ENCODE measurements at places on chromosomes 6 and 20.
A peak's percentile ranks its signal among the peaks of the same experiment; 100 is the strongest.

DNA sequence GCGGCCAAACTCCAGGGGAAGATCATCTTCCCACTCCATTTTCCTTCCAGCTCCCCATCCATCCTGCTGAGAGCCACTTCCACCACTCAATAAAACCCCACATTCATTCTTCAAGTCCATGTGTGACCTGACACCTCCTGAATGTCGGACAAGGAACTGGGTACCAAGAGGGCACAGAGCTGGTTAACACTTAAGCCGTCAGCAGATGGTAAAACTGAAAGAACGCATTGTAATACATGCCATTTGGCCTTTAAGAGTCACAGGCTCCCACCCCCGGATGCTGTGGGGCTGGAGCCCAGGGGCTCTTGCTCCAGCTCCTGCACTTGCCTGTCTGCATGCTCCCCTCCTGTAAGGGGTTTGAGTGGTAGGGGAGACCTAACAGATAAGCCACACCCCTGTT is 753.9 kb downstream of the COL12A1 start:
- no peak for DNase-seq

GRCh38 chr6:111481836-111482187 is 1.2 kb downstream of the REV3L start:
- no peak for DNase-seq

GRCh38 chr6:81816380-81816779 is 63.9 kb upstream of the TENT5A start:
- no peak for DNase-seq

DNA sequence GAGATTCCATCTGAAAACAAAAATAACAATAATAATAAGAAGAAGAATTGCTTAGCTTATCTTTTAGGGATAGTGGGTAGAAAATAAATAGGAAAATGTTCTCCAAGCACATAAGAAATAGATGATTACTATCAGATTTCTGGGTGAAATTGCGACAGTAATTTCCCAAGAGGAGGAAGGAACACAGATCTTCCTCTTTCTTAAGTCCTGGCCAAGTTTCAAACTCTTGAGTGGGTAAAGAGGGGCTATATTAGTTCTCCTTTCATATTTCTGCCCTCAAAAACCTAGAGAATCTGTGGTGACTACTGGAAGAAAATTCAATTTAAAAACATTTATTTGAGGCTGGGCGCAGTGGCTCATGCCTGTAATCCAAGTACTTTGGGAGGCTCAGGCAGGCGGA is 63.7 kb downstream of the PHACTR2 start:
- DNase-seq = no peak

DNA sequence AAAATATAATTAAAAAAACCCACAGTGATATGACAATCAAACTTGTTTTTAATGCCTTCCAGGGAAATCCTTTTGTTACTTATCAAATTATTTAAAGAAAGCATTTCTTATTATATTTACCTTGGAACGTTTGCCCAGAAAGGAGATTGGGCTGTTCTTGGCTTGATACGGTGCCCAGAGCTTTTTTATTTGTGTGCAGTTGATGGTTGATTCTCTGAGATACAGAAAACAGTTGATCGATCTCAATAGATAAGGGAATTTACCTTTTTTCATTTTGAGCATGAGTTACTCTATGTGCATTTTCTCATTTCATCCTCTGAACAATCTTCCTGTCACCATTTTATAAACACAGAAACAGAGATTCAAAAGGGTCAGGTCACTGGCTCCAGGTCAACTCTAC is 72.5 kb upstream of the NEDD9 start:
- DNase-seq = no peak

- DNase-seq = no peak
Observed at GRCh38 chr6:36246506-36247268, 23.2 kb upstream of the PNPLA1 start.

DNA sequence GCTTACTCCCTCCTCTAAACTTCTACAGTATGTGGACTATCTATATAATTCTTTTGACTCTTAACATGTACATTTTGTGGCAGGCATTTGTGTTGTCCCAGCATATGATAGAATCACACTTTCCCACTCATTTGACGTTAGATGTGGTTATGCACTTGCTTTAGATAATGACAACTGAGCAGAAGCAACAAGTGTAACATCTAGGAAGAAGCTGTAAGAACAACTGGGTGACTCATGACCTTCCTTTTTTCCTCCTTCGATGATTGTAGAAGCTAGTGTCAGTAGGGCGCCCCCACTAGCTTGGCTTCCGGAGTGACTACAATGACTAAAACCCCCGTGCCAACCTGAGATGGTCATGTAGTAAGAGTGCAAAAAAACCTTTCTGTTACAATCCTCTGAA is 74.6 kb upstream of the CEP85L start:
- DNase-seq = peak; percentile 47

Measured in activated CD4-positive, alpha-beta T cell treated with anti-CD3 and anti-CD28 coated beads for 24 hours (primary cell).